ENCODE measurements at places on chromosomes 3 and 15.

GRCh38 chr3:39220407-39221140 is 28.2 kb upstream of the XIRP1 start:
- no peak for DNase-seq

DNA sequence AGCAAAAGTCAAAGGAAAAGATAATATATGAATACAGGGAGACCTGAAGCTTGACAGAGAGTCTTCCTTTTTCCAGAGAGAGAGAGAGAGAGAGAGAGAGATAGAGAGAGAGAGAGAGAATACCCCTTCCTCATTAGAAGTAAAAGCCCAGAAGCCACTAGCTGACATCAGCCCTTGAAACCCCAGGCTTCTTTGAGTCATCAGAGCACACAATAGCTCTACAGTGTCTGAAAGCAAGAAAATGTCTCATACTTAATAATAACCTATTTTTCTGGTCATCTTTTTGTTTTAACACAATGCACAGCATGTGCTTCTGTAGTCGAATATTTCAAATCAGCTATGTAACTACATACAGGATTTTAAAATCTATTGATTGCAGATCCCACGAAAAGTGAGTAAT is 109.2 kb upstream of the NANOGP8 start:
- no peak for DNase-seq

DNA sequence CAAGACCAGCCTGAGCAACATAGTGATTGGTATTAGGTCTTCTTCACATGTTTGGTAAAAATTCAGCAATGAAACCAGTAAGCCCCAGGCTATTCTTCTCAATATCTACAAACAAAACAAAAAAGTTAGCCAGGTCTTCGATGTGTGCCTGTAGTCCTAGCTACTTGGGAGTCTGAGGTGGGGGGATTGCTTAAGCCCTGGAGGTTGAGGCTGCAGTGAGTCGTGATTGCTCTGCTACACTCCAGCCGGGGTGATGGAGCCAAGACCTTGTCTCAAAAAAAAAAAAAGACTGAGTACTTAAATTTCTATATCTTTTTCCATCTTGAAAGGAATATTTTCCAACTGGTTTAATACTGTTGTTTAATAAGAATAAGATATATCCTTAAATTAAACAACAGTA is 106.8 kb downstream of the MBNL1 start:
- DNase-seq: no peak

- no peak for DNase-seq
Measured at GRCh38 chr3:59460068-59460467, 410.2 kb upstream of the CFAP20DC start.

- no peak for DNase-seq
Measured at GRCh38 chr3:16297997-16298885, 33.2 kb downstream of the OXNAD1 start.

GRCh38 chr3:178671377-178671776 is 135.1 kb downstream of the KCNMB2 start:
- DNase-seq: no peak

GRCh38 chr3:40504636-40505430 is 1.0 kb upstream of the ZNF620 start:
- no peak for DNase-seq

- DNase-seq: no peak
Measured at GRCh38 chr3:171768986-171769385, 41.3 kb downstream of the PLD1 start.

- DNase-seq: no peak
Measured at GRCh38 chr15:100208921-100209603, 132.7 kb downstream of the ADAMTS17 start.

Measured in stimulated activated CD8-positive, alpha-beta memory T cell treated with anti-CD3 and anti-CD28 coated beads, Interleukin-15, amount 100 ng/mL, for 48 hours (primary cell).